ENCODE measurements at places on chromosomes 12 and 14.

DNA sequence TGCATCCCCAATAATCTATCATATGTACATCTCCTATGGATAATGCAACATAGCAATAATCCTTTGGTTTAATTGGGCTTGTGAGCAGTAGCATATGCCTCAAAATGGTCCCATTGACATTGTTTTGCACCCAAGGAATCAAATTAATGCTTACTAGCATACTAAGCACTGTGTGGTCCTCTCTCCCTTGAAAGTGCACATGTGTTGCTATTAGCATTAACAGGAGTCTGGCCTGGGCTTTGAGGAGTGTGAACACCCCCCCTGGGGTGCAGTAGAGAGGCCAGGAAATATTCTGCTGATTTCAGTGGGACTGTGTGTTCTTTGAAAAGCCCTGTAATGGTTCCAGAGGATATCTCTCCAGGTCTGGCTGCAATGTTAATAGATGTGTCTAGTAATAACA lies 1148.4 kb downstream of the VRK1 start:
- DNase-seq = no peak

DNA sequence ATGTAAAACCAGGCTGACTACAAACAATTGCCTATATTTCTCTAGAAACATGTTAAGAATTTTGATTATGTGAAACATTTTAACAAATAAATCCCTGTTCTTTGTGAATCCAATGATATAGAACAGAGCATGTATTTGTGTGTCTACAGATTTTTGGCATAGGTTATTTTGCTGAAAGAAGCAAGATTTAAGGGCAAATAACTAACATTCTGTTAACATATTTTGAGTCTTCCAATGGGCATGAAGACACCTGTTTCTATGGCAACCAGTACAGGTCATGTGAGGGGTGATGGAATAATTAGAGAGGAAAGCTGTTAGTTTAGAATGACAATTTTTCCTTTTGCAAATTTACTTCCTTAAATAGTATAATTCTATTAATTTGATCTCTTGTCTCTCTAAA lies 8.8 kb downstream of the ART4 start:
- DNase-seq = no peak

DNA sequence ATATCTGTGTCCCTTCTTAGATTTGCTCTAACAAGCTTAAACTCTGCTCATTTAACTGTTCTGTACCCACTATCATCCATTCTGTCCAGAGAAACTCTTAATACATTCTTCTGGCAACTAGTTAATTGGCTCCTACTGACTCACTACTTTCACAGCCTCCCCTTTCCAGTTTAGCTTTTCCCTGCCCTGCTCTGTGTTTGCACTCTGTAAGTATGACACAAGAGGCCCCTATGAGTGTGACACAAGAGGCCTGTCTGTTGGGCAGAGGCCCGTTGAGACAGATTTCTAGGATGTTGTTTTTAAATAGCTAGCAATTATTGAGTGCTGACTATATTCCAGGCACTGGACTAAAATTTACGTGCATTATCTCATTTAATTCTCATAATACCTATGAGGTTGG lies 246.0 kb upstream of the DAAM1 start:
- DNase-seq = no peak

- DNase-seq = no peak
Observed at GRCh38 chr12:11397366-11397765, 2.0 kb upstream of the PRB2 start.

DNA sequence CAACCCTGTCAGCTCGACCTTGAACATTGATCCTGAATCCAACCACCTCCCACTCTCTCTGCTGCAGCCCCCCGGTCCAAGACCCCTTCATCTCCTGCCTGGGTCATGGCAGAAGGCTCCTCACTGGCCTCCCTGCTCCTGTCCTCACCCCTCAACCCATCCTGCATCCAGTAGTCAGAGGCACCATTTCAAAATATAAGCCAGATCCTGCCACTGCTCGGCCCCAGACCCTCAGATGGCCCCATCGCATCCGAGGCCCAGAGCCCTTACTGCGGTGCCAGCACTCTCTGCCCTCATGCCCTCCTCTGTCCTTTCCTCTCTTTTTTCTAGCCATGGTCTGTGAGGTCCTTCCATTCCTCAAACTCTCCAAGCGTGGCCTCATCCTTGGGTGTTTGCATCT lies 34.3 kb upstream of the LHX5 start:
- DNase-seq = no peak

DNA sequence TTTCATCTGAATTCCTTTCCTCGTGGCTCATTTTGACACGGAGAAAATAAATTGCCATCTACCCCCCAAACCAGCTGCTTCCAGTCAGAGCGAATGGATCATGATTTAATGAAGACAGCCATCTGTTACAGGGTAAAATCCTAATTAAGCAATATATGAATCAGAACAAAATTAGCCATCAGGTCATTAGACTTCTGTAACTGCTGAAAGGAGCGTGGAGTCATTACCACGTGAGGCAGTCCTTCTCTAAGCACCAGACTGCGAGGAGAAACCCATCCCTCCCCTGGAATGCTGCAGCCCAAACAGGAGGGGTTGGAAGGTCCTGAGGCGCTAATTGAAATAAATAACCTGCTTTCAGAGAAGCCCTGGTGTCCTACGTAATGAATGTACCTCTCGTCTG lies 51.1 kb upstream of the TCL1A start:
- DNase-seq = no peak

- DNase-seq = peak; percentile 49
Observed at GRCh38 chr14:77000340-77001270, 27.9 kb downstream of the IRF2BPL start.

- DNase-seq = no peak
Observed at GRCh38 chr14:74018174-74018585, 908 bp downstream of the ENTPD5 start.

GRCh38 chr14:47149326-47149725 lies 497.7 kb upstream of the RPL10L start:
- DNase-seq = no peak

DNA sequence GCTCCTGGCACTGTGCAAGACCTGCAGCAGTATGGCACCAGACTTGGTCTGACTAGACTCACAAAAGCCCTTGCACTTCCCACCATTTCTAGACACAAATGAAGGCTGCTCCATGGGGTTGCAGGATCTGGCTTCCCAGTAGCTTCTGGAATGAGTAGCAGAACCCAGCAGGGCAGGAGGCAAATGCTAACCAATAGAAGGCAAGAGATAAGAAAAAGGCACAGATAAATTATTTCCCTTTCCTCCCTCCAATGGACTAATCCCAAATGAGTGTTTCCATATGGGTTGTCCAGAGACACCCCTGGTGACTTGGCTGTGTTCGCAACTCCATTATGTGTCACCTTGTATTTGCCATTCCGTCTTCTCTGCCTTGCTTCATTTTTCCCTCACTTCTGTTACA lies 49.7 kb downstream of the KIF21A start:
- DNase-seq = no peak

DNA sequence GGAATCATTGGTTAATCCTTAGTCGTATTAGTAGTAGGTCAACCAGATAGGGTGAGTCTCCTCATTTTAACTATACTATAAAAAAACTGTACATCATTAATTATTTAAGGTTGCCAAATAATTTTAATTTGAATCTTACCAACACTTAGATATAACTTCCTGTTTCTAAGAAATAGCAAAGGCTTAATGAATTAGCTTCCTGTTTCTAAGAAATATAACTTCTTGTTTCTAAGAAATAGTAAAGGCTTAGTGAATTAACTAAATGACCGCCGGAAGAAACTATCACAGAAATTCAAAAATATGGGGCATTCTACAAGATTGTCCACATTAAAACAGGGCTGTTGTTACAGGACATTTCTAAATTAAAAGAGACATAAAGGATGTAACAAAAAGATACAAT lies 392.9 kb upstream of the FOXG1 start:
- DNase-seq = no peak

GRCh38 chr14:24911324-24912109 lies 138.4 kb downstream of the STXBP6 start:
- DNase-seq = no peak

DNA sequence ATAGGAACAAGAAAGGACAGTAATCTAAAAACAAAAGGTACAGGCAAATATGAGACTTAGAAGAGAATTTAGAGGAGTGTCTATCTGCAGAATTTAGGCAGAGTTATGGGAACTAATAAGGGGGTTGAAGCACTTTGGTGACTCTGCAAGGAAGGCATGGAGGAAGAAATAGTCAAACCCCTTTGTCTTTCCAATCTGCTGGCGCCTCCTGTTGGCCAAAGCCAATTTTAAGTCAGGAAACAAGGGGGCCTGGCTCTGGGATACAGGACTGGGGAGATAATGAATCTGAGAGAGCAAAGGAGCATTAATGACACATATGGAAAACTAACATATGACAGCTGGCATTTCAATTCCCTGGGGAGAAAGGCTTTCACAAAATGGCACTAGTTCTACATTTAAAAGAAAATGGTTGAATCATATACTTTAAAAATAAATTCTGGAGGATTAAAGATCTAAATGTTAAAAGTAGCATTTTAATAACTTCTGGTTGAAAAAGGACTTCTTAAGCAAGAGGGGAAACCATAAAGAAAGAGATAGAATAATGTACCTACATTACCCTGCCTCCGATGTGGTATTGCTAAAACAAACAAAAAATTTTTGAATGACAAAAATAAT lies 48.5 kb upstream of the CSRP2 start:
- no peak for DNase-seq

DNA sequence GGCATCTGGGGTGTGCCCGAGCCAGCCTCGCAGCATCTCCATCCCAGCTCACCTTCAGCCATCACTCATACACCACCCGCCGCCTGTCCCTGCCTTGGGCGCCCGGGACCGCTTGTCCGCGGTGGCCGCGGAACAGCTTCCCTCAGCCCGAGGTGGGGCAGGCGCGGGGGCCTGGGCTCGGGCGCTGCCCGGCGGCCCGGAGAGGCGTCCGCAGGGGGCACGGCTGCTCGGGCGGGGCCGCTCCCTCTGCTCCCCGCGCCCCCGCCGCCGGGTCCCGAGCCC lies 430 bp downstream of the SLC41A2 start:
- peak; percentile 36 for DNase-seq

DNA sequence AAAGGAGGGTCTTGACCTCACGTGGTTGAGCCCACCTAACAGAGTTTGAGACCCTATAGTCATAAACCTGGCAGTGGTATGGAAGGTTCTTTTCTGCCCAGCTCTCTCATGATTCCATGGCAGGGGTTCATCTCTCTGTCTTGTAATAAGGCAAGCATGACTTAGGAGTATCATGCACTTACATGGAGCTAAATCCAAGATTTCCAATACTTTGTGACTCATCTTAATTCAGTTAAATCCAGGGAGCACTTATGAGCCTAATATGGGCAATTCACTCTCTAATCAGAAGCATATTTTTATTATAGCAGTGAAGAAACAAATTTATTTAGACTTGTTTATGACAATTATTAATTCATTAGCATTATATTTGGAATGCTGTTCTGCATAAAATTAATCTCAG lies 131.8 kb upstream of the CPSF6 start:
- DNase-seq = no peak

GRCh38 chr12:130680451-130680990 lies 35.6 kb downstream of the RIMBP2 start:
- no peak for DNase-seq

DNA sequence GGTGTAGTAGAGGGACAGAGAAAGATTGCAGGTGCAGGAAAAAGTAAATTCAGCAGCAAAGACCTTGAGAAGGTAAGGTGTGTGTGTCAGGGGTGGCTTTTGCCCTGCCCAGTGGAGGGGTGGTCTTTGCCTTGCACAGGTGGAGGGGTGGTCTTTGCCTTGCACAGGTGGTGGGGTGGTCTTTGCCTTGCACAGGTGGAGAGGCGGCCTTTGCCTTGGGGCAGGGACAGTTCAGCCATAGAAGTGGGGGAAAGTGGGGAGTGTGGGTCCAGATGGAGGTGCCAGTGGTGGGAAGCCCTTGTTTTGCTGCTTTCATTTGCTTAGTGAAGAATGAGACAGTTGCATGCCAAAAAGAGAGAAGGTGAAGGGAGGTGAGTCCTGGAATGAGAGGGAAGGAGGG lies 65.7 kb downstream of the PRMT8 start:
- DNase-seq = no peak

DNA sequence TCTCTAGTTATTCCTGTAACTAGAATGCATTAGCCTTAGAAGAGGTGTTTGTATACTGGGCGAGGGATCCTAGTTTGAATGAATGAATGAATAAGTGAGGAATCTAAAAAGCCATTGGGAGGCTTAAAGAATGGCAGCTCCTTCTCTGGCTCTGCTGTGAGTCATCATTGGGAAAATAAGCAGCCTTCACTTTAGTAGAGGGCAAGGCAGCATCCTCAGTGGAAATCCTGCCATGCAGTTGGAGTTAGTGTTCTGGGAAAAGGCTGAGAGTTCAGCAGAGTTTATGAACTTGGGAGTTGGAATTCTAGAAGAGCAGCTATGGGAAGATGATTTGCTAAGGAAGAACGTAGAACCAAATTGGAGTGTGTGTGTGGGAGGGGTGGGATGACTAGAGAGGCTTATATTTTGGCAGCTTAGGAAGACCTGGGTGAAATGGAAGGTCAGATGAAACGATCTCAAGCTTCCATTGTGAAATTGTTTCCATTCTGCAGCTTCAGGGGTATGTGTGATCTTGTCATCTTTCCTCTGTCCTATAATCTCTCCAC lies 120.8 kb downstream of the PTCSC3 start:
- DNase-seq = no peak

DNA sequence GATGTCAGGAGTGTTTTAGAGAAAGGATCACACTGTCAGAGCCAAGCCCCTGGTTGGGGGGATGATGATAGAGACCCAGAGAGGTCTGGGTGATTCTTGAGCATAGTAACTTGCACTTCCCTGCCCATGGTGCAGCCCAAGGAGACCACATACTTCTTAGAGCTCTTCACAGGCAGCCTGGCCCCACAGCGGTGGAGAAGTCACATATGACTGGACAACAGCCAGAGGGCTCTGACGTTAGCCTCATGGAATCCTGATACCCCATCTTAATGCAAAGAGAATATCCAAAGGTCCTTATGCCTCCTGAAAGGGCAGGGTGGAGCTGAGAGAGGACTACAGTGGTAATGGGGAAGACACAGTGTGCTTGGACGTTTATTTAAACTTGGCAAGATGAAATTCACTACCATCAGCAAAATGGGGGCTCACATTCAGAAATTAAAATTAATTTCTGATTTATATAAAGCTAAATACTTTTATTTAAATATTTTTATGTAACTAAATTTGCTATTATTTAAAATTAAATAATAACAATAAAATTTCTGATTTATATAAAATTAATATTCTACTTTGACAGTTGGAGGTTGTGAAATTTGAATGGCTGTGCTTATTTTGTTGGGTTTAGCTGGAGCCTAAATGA lies 131.3 kb downstream of the KTN1 start:
- no peak for DNase-seq

- peak; percentile 14 for DNase-seq
Observed at GRCh38 chr12:10673659-10674384, at the start of gene STYK1. TSS of gene STYK1 (minus strand) at chr12:10674052. CDS start at chr12:10634618, 39,434 bp downstream.

GRCh38 chr14:24430143-24430681 lies 458 bp downstream of the KHNYN start:
- no peak for DNase-seq

GRCh38 chr14:50354527-50354926 lies 42.2 kb downstream of the CDKL1 start:
- no peak for DNase-seq

GRCh38 chr12:67593041-67593440 lies 55.5 kb upstream of the DYRK2 start:
- no peak for DNase-seq

GRCh38 chr12:94374124-94374523 lies 85.5 kb downstream of the CEP83 start:
- DNase-seq = no peak

GRCh38 chr14:101501858-101502615 lies 59.3 kb upstream of the DIO3 start:
- DNase-seq = peak; percentile 63

Data from posterior cingulate gyrus (tissue), 11 donors.